ENCODE measurements at places on chromosomes 16 and 17.

- no peak for DNase-seq
Observed at GRCh38 chr16:60432472-60432871, 1603.8 kb downstream of the CDH8 start.

DNA sequence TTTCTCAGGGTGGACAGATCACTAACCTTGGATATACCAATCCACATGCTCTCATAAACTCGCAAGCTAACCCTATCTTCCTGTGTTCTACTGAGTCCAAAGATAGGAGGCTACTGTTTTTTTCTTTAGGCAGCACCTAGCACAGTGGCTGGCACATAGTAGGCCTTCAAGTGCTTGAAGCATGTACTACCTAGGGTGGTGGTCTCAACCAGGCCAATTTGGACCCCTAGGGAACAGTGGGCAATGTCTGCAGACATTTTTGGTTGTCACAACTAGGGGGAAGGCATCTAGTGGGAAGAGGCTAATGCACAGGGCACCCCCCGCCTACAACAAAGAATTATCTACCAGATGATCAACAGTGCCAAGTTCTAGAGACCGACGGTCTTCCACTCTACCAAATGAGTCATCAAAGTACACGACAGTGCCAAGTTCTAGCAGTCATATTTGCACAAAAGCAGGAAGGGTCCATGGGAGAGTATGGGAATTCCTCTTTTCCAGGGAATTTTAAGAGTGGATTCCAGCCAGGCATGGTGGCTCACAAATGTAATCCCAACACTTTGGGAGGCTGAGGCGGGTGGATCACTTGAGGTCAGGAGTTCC is 390.3 kb downstream of the SLC39A11 start:
- no peak for DNase-seq

DNA sequence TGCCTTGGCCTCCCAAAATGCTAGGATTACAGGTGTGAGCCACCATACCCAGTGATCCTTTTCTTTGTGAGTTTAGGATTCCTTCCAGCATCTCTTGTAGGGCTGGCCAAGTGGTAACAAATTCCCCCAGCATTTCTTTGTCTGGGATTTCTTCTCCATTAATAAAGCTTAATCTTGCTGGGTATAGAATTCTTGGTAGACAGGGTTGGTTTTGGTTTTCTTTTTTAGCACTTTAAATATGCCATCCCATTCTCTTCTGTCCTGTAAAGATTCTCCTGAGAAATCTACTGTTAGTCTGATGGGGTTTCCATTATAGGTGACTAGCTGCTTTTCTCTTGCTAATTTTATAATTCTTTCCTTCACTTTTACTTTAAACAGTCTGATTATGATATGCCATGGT is 173.0 kb upstream of the TOM1L1 start:
- DNase-seq = no peak

DNA sequence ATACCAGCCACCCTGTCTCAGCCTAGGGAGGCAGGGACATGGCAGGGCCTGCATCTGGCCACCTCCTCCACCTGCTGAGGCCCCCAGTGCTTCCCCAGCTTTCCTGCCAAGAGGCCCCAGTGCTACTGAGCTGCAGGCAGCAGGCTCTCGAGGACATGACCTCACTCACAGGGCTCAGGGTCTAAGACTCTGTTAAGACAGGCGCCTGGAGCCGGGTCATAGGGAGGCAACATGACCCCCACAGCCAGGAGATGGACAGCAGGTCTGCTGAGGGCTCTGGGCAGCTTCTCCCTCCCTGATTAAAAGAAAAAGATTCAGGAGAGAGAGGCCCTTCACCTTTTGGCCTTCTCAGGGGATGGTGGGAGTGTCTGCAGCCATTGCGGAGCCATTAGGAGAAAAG is 23.2 kb upstream of the FASN start:
- no peak for DNase-seq

DNA sequence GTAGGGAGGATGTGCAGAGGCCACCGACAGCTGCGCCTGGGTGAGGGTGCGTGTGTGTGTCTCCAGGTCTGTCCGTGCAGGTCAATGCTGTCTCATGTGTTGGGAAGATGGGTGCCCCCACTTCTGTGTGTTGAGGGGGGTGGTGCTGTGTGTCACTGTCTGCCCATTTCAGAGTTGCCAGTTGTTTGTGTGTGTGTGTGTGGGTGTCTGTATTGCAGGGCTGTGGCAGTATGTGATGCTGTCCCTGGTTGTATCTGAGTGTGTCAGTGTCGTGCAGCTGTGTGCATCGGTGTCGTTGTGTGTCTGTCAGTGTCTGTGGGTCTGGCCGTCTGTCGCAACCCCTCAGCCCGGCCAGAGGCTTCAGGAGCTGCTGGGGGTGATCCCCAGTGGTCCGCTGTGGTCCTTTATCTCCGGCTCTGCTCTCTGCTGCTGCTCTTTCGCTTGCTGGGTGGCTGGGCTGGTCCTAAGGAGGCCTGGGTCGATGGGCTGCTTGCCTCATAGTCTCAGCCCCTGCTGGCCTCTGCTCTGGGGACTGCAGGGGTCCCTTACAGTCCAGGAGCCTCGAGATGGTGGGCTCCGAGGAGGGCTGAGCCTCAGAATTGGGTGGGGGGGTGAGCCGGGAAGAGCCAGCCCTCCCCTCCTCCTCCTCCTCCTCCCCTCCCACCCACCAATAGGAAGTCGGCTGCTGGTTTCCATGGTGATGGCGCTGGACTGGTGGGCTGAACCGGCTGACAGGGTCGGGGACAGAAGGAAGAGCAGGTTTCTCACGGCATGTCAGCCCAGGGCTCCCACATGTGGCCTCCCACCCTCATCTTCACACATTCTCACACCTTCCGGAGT is at the start of gene TSPOAP1:
TSS of gene TSPOAP1 (minus strand) at position 601 of the 840 bp plus-strand sequence. CDS start 875 bp downstream, outside the sequence.
- no peak for DNase-seq

DNA sequence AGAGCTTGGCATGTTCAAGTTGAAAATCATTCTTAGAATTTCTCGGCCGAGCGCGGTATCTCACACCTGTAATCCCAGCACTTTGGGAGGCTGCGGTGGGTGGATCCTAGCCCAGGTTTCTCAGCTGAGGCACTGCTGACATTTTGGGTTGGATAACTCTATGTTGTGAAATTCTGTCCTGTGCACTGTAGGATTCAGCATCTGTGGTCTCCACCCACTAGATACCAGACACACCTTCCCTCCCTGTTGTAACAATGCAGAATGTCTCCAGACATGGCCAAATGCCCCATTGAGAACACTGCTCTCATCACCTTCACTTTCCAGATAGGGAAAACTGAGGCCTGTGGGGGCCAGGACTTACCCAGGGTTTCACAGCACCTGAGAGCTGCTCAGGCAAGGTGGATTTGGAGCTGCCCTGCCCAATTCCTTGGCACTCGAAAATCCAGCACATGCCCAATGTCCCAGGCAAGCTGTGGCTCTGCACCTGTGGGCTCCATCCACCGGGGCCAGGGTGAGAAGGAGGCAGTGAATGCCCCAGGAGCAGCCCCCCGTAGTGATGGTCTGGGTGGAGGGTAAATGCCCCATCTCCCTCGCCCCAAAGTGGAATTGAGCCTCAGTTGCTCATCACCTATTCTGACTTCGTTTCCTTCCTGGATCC is 20.2 kb upstream of the TVP23A start:
- no peak for DNase-seq

DNA sequence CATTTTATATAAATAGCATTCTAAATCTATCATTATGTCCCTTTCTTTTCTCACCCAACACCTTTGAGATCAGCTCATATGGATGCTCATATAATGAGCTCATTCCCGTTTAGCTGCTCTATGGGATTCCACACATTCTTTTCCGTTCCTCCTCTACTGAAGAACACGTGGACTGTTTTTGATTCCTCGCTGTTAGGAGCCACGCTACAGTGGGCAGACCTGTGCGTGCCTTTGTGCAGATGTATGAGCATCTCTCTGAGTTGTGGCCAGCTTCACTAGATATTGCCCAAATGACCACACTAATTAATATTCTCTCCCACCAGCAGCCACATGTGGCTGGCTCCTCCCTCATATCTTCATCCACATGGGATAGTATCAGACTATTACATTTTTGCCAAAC is 6.0 kb upstream of the TNFRSF13B start:
- no peak for DNase-seq

GRCh38 chr16:88639231-88640038 is 1.1 kb downstream of the IL17C start:
- DNase-seq = no peak

Measured in putamen (tissue), 1 donor.